ENCODE measurements at places on chromosomes 13 and 19.
A peak's percentile ranks its signal among the peaks of the same experiment; 100 is the strongest.

GRCh38 chr13:109481040-109481439 is 305.3 kb downstream of the IRS2 start:
- no peak for DNase-seq

DNA sequence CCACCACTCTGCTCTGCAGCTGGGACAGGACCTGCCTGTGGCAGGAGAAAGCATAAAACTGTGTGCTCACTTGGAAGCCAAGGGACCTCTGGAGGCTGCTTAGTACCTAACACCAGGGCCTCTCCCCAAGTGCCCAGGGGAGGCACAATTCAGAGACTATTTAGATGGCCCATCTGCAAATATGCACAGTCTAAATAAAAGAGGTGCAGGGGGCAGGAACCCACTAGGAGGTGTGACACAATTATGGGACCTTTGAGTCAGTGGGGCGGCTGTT is 32.6 kb upstream of the EPHX3 start:
- DNase-seq, result no peak

DNA sequence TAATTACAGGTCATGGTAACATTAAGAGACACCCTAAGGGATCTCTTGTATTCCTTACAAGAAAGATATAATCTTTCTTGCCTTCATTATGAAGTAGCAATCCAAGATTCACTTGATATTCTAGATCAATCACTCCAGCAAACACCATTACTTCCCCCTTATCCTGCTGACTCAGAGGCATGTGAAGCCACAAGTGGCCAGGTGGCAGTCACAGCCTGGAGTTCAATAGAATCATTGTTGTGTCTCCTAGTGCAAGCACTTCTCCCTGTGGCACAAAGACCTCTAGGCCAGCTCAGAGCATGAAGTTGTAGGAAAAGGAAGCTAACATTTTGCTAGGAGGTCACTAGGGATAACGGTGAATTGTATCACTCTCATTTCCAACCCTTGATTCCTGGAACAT is 864.3 kb upstream of the ATXN8OS start:
- DNase-seq, result no peak

GRCh38 chr19:36152019-36152351 is 262 bp downstream of the COX7A1 start:
- no peak for DNase-seq

GRCh38 chr19:47153266-47153665 is 22.6 kb downstream of the SAE1 start:
- no peak for DNase-seq

- DNase-seq, result no peak
These were observed 68.8 kb downstream of the WASF3 start for GRCh38 chr13:26626271-26626670.

- DNase-seq, result no peak
These were observed 164.7 kb downstream of the MTUS2 start for GRCh38 chr13:28984825-28985224.

DNA sequence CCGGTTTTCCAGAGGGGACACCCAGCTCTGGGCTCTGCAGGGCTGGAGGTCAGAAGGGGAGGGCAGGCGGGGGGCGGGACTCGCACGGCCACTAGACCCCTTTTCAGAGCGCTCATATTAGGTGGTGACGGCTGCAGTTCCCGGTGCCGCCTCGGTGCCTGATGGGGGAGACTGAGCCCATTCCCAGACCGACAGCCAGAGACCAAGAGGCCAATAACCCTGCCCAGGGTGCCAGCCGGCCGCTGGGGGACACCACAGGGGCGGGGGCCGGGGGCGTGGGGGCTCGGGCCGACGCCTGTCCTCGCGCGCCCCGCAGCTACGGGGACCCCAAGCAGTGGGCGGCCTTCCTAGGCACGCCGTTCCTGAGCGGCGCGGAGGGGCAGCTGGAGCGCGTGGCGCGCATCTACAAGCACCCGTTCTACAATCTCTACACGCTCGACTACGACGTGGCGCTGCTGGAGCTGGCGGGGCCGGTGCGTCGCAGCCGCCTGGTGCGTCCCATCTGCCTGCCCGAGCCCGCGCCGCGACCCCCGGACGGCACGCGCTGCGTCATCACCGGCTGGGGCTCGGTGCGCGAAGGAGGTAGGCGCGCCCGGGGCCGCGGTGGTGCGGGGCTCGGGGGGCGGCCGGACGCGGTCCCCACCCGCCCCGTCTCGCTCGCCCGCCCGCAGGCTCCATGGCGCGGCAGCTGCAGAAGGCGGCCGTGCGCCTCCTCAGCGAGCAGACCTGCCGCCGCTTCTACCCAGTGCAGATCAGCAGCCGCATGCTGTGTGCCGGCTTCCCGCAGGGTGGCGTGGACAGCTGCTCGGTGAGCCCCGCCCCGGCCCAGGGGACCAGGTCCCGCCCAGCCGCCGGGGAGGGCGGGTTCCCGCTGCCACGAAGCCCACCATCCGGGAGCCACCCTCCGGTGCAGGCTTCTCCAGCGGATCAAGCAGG is 2.4 kb downstream of the TIMM13 start:
- no peak for DNase-seq

DNA sequence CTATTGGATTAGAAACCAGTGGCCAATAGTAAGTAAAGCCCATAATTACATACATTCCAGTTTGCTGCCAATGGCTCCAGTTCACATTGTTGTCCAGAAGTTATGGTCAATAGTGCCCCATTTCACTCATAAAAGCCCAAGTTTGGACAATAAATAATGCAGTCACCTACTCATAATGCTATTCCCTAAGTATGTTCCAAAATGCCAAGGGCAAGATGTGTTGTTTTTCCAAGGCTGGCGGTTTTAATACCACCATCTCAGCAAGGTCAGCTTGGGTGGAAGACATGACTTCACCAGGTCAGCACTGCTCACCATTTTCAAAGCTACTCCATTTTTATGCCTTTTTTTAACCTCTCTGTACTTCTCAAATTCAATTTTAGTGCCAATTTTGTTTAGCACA is 32.7 kb downstream of the KCTD12 start:
- DNase-seq, result no peak

DNA sequence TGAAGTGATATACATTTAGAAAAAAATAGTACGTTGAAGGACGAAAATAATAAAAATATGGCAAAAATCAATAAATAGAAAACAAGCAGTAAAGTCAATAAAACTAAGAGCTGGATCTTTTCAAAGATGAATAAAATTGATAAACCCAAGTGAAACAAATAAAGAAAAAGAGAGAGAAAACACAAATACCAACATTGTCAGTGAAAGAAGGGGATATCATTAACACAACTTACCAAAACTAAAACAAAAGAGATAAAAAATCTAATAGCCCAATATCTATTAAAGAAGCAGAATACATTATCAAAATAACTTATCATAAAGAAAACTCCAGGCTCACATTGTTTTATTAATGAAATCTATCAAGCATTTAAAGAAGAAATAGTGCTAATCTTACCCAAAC is 675.1 kb downstream of the UQCRFS1 start:
- DNase-seq, result no peak

GRCh38 chr13:74747186-74747955 is 613.2 kb upstream of the KLF12 start:
- DNase-seq, result no peak

DNA sequence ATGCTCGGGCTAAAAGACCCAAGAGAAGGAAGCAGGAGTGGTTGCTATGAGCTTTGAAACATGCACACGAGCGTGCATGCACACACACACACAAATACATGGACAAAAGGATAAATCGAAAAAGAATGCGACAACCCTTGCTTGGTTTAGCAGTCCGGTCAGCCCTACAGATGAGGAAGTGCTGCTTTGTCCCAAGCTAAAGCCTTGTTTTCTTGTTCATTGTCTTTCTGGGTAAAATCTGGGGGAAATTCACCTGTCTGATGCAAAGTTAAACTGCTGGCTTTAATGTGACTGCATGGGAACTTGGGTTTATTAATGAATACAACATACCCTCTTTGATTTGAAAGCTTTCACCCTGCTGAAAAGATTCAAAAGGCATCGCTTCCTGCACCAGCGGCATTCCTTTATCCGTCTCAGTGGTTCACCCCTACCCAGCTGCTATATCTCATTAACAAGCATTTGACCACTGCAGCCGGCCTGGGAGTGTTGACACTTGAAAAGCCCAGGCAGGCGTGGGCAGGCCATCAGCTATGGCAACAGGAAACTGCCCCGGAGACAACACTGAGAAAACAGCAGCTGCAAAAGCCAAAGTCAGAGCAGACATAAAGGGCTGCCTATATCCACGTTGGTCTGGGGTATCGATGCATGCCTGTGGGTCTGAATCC is 301.7 kb downstream of the NDFIP2 start:
- DNase-seq, result no peak

DNA sequence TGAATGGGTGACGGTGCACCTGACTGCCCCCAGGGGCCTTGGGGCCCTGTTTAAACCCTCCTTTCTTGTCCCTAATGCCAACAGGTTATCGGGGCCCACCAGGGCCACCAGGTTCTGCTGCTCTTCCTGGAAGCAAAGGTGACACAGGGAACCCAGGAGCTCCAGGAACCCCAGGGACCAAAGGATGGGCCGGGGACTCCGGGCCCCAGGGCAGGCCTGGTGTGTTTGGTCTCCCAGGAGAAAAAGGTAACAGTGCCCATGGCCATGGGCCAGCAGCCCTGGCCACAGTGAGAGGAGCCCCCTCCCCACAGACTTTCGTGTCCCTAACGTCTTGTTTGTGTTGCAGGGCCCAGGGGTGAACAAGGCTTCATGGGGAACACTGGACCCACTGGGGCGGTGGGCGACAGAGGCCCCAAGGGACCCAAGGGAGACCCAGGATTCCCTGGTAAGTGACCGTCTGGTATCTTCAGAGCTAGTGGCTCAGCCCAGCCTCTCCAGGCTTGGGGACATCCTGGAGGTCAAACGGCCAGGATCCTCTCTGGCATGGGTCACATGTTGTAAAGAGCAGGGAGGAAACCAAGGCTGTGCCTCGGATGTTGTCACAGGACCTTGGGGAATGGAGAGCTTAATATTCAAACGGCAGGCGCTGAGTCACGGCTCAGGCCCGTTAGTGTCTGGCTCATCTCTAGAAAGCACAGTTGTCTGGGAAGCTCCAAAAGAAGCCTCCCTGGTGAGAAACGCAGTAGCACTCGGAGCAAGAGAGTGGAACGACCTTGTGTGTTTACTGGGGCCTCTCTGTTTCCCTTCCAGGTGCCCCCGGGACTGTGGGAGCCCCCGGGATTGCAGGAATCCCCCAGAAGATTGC is 58.3 kb downstream of the RAB20 start:
- no peak for DNase-seq

- DNase-seq, result peak; percentile 51
These were observed 20.4 kb downstream of the LMTK3 start for GRCh38 chr19:48490981-48491792.

GRCh38 chr13:93767180-93767916 is 540.7 kb downstream of the GPC6 start:
- no peak for DNase-seq

DNA sequence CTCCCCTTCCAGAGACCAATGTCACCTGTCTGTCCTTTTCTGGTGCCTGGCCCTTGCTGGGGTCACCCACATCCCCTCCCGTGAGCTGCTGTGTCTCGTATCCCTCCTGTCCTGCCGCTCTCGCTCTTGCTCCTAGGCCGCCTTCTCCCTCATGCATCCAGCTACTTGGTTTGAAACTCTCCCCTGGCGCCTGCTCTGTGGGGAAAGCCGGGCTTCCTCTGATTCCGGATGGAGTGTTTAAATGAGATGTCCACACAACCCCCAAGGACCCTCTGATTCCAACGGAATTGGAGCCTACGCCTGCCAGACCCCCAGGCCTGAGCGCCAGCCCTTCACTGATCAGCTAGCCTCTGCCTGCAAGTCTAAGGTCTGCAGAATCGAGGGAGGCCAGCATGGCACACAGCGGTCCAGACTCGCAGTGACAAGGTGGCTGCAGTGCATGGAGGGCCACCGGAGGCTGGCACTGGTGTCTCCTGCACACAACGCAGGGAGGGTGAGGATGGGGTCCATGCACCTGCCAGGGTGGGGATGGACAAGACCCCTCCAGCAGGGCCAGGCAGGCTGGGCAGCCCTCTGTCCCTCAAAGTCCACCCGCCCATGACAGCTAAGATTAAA is 47.2 kb downstream of the RFX2 start:
- DNase-seq, result no peak

GRCh38 chr19:42478765-42479311 is 36.1 kb upstream of the CXCL17 start:
- no peak for DNase-seq

- no peak for DNase-seq
These were observed 612.0 kb downstream of the DCT start for GRCh38 chr13:93867481-93867880.

DNA sequence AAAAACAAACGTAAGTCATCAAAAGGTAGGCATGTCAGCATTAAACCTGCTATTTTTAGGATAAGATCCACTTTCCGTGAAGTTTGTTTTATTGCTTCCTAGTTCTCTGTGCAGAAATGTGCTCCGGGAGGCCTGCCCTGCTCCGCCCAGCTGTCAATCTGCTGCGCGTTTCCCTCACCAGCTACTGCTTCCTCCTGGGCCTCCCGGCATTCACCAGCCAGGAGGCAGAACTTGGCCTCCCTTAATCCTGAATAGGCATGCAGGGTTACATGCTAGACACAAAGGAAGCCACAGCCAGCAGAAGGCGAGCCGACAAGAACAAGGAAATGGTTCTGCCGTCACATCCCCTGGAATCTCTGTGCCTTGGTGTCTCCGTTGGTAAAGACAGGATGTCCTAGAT is 386.2 kb downstream of the IRS2 start:
- no peak for DNase-seq

- DNase-seq, result no peak
These were observed 503.1 kb downstream of the FOXO1 start for GRCh38 chr13:40163066-40164000.

DNA sequence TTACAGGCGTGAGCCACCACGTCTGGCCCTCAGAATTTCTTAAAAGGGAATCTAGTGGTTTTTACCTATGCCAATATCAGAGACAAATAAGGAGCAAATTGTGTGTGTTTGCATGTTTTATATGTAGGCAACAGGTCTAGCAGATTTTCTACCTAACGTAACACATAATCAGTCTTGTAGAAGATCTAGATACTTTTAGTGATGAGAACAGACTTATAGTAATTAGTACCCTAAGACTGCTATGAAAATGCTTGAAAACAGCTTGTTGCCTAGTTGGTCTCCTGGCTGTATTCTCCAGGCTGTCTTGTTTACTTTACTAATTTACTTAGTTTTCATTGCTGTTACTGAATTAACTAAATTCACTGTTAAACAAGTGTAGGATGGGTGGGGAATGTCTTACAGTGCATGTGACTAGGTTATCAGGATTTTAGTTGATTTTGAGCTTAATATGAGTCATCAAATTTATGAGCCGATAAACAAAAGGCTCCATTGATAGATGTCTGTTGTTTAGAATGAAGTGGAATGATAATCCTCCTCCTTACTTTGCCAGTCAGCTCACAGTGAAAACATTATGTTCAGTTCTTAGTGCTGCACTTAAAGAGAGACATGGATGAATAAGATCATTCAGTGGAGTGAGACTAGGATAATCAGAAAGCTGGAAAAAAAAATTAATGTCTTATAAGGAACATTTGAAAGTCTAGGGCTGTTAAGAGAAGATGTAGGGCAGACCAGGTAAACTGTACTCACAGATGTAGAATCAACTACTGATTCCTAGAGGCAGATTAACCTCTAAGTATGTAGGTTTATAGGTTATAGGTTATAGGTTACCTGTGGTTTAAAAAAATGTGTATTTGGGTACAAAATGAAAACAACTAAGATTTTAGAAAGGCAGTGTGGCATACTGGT is 22.4 kb downstream of the GTF2F2 start:
- no peak for DNase-seq

Data from effector memory CD4-positive, alpha-beta T cell (primary cell).